ENCODE measurements at places on chromosomes 3 and 15.

DNA sequence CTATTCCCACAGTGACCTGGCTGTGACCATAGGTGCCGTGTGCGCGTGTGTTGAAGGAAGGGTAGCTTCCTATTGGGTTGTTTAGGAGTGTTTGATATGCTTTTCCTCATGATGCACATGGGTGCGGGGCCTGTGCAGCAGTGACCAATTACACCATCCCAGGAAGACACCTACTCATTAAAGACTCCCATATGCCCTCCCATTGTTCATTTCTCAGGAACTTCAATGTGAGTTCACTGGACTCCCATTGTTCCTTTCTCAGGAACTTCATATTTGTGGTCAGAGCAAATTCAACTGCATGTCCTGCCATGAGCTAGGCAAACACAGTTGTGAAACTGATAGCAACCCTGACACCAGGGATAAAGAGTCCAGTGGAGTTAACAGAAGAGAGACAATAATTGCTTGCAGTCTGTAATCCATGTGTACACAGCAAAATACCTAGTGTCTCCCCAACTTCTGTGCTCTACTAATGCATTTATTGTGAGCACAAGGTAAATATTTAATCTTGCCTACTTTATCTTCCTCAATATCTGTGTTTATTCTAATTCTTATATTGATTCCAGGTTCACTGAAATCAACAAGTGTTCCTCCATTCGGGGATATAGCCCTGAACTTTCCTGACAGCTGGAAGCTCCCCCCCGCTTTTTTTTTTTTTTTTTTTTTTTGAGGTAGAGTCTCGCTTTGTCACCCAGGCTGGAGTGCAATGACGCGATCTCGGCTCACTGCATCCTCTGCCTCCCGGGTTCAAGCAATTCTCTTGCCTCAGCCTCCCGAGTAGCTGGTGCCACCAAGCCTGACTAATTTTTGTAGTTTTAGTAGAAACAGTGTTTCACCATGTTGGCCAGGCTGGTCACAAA is 57.5 kb upstream of the GCNT3 start:
- no peak for DNase-seq

- no peak for DNase-seq
These were observed 29.2 kb upstream of the CNTN3 start for GRCh38 chr3:74643636-74644035.

GRCh38 chr3:98750276-98750919 is 12.7 kb upstream of the ST3GAL6 start:
- no peak for DNase-seq

- DNase-seq = no peak
These were observed 407.1 kb downstream of the LSAMP start for GRCh38 chr3:116037954-116038911.

- no peak for DNase-seq
These were observed 162.8 kb downstream of the EPHA3 start for GRCh38 chr3:89270201-89270600.

- no peak for DNase-seq
These were observed 61.0 kb downstream of the ABTB1 start for GRCh38 chr3:127733781-127734180.

GRCh38 chr15:73630921-73631362 is 2.2 kb downstream of the NPTN start:
- no peak for DNase-seq

DNA sequence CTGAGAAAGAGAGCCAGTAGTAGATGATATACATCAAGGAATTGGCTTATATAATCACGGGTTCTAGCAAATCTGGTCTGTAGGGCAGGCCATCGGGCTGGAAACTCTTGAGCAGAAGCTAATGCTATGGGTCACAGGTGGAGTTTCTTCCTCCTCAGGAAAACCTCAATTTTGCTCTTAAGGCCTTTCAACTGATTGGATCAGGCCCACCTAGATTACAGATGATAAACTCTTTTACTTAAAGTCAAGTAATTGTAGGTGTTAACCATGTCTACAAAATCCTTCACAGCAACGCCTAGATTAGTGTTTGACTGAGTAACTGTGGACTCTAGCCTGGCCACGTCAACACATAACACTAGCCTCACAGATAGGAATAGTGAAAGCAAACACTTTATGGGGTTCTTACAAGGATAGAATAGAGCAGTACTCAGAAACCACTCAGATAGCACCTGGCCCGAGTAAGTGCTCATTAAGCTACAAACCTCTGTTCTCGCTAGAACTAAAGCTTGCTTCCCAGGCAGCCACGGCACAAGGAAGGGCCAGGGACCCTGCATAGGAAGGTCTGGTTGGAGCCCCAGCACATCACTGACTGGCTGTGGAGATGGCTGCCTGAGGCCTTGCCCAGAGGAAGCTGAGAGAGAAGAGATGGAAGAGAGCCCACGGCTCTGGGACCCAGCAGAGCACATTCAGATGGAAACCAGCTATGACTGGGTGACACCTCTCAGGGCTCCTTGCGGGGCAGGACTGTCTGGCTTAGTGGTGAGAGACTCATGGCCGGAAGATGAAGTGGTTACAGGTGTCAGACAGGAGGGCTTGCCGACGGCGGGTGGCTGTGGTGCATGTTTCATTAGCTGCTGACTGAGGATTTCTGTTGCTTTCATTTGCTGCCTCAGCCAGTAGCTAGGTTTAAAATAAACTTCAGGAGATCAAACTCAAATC is 202.5 kb upstream of the TLE3 start:
- peak; percentile 60 for DNase-seq

GRCh38 chr3:111809186-111809585 is 49.9 kb upstream of the PHLDB2 start:
- DNase-seq = no peak

DNA sequence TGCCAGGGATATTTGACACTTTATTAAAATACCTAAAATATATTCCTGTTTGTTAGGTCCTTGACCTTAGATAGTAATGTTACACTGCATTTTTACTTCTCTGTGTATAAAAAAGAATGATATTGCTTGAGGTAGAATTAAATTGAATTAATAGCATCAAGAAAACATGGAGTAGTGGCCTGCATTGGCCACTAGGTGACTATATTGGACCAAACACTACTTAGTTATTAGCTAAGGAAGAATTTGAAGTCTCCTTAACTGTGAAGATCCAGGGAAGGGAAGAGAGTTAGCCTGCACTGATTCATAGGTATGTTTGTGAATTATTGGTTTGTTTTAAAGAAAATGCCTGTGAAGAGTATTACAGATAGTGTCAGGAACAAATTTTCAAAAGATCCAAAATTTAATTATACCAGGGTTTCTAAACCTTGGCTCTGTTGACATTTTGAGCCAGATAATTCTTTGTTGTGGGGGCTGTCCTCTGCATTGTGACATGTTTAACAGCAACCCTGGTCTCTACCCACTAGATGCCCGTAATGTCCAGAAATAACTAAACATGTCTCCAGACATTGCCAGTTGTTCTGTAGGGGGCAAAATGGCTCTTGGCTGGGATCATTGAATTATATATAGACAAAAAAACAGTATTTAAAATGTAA is 103.6 kb upstream of the THSD4 start:
- no peak for DNase-seq

DNA sequence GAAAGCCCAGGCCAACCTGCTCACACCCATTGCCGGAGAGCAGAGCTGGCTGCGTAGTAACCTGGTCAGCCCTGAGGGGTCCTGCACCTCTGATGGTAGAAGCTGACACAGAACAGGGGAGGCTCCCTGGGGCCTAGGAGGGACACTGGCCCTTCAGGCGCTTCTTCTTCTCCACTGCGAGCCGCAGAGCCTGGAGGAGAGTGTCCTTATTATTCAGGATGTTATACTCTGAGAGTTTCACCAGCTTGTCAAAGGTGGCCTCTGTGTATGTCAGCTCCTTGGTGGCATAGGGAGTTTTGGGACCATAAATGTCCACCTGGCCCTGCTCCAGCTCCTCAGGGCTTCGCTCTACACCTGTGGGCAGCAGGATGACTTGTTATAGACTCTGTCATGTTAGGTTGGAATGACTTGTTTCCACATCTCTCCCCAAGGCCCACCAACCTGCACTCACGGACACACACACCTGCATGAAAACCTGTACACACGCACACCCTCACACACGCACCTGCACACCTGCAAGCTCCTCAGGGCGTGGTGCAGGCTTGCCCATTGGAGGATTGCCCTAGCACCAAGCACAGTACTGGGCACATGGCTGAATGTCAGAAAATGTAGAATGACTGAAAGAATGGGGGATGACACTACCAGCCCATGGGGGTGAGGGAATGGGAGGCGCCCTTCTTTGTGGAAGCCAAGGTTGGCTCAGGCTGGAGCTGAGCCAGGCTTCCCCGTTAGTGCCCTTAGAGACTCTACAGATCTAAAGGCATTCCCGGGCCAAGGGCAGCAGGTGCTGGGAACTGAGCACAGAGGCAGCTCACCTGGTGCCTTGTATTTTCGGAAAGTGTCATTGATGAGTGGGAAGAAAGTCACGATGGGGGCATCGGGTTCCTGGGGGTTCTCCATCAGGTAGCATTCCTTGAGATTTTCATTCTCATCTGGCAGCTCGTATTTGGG is 11.5 kb upstream of the EHD4 start:
- no peak for DNase-seq

GRCh38 chr3:32996755-32997091 is 45.3 kb downstream of the CCR4 start:
- no peak for DNase-seq

DNA sequence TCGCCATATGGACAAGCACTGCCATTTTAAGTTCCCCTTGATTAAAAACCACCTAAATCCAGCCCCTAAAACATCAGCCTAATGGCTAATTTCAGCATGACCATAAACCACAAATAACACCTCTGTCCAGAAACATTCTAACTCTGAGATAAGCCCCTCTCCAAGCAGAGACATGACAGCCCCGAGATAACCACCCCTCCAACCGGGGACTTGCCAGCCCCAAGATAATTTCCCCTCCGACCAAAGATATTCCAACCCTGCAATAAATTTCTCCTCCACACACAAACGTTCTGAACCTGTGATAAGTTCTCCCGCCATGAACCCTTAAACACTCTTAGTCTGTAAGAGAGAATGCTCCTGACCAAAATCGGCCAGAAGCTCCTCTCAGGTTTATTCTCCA is 586.8 kb downstream of the EDEM1 start:
- DNase-seq = no peak

DNA sequence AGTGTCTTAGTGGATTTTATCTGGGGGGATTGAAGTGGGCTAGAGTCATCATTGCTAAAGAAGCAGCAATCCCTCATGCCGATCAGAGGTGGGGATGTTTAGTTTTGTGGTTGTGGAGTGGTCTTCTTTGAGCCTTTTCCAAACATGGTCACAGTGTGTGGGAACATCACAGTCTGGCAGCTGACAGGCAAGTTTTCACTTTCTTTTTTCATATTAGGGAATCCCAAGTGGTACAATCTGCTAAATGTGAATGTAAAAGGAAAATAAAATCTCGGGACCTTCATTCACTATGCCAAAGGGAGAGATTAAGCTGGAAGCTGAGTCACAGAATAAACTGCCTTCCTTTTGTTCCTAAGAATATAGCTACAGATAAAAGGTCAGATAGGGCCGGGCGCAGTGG is 10.4 kb upstream of the CX3CR1 start:
- DNase-seq = no peak

- DNase-seq = no peak
These were observed 147.4 kb downstream of the NSUN3 start for GRCh38 chr3:94210256-94210655.

DNA sequence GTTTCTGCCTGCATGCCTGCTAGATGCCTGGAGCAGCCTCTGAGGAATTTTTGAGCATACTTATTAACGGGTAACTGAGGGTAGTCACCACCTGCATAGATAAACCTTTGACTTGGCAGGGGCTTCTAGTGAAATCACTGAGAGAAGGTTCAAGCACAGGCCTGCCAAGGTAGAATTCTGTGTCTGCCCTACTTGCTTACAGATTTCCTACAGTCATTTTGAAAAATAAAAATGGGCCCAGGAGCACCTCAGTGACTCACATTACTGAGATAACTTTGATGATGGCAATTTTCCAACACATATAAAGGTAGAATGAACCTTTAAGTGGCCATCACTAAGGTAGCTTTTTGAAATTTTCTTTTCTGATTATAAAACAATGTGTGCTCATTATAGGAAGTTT is 10.8 kb downstream of the CRTAP start:
- no peak for DNase-seq

DNA sequence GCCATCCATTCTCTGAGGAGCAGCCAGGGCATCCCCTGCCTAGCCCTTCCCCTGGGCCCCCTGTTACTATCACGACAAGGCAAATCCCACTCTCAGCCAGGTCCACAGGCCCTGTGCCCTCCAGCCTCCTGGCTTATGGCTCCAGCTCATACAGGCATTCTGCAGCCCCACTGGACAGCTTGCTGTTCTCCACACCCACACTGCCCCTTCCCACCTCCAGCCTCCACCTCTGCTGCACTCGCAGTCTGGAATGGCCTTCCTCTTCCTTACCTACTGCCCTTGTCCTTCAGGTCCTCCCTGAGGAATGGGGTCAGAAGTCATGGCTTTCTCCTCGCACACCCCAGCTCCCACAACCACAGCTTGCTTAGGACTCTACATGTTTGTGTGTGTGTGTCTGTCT is 40.4 kb downstream of the CCDC33 start:
- DNase-seq = no peak

DNA sequence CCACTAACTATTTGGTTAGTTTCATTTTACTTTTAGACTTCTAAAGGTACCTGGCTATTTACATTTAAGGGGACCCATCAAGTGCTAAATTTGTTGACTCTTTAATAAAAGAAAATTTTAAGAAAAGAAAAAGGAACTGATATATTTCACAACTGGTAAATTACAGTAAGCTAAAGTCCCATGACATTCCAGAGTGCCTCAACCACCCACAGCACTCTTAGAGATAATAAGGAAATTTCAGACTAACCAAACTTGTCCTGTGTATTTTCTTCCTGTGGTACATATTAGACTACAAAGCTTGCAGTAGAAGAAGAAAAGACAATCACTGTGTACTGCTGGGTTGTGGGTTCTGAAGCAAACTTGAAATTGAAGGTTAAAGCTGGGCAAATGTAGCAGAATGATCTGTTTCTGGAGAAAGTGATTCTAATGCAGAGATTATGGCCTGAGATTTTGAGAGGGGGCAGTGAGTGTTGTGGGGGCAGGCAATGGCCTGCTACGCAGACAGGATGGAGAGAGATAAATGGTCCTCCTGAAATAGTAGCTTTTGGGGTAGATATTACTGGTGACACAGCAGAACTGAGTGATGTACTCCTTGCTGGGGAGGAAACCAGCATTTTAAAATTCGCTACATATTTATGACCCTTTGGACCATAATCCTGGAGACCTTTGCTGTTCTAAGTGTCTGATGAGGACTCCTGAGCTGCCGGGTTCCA is 24.5 kb upstream of the MFSD1 start:
- no peak for DNase-seq

- no peak for DNase-seq
These were observed 123.3 kb upstream of the NANOGP8 start for GRCh38 chr15:35208353-35208752.

DNA sequence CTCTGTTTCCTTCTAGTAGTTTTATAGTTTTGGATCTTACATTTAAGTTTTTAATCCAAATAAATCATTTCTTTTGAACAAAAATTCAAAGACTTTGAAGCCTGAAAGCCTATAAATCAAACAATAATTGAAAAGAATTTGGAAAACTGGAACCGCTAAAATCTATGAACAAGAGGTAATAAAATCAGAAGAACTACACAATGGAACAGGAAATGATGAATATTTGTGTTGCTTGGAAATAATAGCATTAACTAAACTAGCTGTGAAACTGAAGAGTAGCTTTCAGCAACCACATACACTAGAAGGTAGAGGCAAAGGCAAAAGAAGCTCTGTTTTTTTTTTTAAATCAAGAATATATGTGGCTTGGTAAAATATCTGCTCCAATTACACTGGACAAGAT is 147.9 kb upstream of the ABI3BP start:
- no peak for DNase-seq

All from T-cell (primary cell).